ENCODE measurements at places on chromosomes 13 and 19.

DNA sequence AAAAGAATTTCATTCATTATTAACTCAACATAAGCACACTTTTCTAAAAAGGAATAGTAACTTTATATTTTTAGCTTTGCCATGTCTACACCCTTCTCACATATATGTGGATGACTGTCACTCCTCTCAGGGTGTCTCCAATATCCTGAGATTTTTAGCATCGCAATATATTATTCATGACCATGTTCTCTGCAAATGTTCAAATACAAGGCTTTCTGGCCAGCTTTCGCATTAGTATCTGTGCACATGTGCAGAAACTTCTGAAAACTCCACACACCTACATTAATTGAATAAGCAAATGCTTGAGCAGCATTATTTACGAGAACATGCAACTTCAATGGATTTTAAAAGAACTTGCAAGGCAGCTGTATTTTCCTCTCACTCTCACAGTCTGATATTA is 334.8 kb downstream of the PCDH9 start:
- DNase-seq, result no peak

DNA sequence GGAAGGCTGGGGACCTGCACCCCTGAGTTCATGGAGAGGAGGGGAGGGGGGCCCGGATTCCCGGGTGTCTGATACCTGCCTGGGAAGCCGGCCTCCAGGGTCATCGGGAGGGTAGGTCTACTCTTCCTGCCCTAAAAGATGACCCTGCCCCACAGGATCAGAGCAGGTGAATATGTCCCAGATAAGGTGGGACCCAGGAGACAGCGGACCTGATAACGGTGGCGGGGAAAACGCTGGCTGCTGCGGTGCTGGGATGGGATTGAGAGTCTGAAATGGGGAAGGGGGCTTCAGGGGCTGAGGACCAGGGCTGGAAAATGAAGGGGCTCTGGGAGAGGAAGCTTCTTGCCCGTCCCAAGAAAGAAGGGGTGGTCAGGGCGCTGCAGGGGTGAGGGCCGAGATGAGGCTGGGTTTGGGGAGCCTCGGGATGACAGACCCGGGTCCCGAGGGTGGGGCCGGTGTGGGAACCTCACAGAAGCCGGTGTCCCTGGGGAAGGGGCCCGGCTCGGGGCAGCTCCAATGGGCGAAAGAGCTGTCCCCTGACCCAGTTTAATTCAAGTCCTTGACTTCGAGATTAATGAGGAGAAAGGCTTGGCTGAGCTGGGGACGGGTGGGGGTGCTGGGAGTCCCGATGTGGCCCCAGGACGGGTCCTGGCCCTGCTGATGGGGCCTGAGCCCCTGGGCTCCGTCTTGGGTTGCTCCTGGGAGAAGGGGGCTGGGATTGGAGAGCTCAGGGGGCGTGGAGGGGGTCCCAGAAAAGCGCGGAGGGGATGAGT is 823 bp downstream of the TTYH1 start:
- DNase-seq, result no peak

DNA sequence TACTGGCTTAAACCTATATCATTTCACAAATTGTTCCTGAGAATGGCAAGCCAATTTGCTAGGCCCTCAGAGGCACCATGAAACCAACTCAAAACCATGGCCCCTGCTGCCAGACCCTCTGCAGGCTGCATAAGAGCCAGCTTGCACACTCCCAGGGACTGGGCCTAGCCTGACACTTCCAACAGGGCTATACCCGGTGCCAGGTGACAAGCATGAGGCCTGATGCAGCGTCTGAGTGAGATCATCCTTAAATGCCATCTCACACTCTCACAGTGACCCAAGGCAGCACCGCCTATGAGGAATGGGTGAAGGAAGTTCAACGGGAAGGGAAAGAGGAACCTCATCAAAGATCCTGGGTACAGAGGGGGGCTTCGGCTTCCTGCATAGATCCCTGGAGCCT is 65.6 kb downstream of the C13orf42 start:
- no peak for DNase-seq

DNA sequence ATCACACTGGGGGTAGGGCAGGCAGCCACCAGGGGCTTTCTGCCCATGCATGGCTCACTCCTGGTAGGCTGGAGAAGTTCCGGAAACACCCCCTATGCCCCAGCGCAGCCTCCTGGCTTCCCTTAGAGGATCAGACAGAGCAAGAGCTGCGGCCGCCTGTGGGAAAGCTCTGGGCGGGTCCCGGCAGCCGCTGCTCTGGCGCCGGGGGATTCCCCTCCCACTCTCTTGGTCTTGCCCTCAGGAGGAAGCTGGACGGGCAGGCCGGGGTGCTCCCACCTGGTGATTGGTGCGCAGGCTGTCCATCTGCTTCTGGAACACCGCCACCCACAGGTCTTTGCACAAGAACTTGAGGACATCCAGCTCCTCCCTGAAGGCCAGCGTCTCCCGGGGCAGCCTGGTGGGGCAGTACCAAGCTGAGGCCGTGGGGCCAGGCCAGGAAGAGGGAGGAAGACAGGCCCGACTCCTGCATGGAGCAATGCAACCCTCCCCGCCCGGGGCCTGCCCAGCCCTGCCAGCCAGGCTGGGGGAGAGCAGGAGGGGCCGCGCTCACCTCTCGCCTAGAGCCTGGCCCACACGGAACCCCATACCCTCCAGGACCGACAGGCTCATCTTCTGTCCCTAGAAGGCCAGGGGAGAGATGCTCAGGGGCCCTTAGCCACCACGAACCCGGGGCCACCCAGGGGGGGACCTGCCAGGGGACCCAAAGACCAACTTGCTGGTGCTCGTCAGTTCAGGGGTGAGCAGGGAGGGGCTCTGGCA is 4.0 kb upstream of the NKPD1 start:
- DNase-seq, result no peak

DNA sequence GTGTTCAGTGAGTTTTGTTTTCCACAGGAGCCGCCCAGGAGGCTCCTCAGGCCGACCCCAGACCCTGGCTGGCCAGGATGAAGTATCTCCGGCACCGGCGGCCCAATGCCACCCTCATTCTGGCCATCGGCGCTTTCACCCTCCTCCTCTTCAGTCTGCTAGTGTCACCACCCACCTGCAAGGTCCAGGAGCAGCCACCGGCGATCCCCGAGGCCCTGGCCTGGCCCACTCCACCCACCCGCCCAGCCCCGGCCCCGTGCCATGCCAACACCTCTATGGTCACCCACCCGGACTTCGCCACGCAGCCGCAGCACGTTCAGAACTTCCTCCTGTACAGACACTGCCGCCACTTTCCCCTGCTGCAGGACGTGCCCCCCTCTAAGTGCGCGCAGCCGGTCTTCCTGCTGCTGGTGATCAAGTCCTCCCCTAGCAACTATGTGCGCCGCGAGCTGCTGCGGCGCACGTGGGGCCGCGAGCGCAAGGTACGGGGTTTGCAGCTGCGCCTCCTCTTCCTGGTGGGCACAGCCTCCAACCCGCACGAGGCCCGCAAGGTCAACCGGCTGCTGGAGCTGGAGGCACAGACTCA is 12.9 kb downstream of the B3GNT3 start:
- DNase-seq, result no peak

DNA sequence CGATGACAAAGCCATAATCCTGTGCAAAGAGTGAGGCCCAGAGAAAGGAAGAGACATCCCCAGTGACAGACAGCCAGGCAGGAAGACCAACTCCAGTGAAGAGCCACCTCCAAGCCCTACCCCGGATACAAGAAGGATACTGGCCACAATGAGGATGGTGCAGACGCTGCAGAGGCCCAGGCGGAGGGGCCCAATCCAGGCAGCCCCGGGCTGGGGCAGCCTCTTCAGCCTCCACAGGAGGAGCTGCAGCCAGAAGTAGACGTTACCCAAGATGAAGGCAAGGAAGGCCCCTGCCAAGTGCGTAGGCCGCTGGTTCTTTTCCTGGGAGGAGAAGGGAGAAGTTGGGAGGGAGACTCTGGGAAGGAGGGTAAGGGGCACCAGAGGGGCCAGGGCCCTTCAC is 8.5 kb downstream of the TMEM150B start:
- no peak for DNase-seq

- no peak for DNase-seq
Observed at GRCh38 chr13:111121506-111121905, 6.4 kb downstream of the ARHGEF7 start.

- DNase-seq, result no peak
Observed at GRCh38 chr19:4016486-4016885, 8.9 kb downstream of the PIAS4 start.

DNA sequence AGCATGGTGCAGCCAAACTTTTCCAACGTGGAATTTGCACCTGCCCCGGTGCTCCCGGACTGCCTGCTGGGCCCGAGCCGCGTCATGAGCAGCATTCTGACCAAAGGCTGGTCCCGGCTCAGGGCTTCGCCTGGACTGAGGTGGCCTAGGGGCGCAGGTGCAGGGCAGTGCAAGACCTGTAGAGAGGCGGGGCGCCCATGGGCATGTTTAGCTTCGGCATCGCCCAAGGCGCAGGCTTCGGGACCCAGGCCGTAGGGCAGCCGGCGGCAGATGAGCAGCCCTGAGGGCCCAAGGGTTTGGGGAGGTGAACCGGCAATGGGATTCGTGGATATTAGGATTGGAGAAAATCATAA is 23.8 kb downstream of the LRFN3 start:
- no peak for DNase-seq

- DNase-seq, result no peak
Observed at GRCh38 chr19:1004204-1004802, 4.1 kb downstream of the GRIN3B start.

DNA sequence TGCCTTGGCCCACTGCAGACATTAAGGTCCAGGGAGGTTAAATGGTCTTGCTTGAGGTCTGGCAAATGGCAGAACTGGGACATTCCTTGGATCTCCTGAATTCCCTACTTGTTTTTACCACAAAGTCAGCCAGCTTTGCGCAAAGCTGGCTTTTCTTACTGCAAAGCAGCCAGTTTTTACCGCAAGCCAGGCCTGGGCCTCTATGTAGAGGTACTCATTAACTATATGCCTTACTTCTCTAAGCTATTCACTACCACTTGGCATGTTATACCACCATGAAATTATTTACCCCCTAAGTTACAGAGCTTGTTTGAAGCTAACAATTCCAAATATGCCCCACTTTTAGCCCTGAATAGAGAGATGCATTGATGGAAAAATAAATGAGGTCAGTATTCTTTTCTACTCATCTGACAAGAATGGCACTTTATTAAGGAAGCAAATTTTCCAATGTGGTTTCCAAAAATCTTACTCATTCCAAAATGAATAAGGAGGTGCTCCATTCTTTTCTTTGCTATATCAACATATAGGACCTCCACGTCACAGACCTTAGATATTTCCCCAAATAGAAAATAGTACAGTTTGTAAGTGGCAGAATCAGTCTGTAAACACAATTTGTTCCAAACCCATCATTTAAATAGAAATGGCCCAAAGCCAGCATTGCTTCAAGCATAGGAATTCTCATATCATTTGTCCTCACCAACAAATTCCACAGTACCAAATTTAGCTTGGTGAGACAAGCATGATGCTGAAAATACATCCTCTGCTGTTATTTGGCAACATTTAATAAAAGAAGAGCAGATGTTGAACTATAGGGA is 143.9 kb upstream of the TSC22D1 start:
- DNase-seq, result peak; percentile 22

- peak; percentile 81 for DNase-seq
Observed at GRCh38 chr13:113064534-113065405, 40.8 kb upstream of the F7 start.

GRCh38 chr13:19587635-19588300 is 26.4 kb upstream of the TPTE2 start:
- no peak for DNase-seq

GRCh38 chr19:19447536-19448237 is 42.2 kb downstream of the GATAD2A start:
- DNase-seq, result no peak

GRCh38 chr19:12880551-12881171 is 588 bp downstream of the DNASE2 start:
- no peak for DNase-seq

DNA sequence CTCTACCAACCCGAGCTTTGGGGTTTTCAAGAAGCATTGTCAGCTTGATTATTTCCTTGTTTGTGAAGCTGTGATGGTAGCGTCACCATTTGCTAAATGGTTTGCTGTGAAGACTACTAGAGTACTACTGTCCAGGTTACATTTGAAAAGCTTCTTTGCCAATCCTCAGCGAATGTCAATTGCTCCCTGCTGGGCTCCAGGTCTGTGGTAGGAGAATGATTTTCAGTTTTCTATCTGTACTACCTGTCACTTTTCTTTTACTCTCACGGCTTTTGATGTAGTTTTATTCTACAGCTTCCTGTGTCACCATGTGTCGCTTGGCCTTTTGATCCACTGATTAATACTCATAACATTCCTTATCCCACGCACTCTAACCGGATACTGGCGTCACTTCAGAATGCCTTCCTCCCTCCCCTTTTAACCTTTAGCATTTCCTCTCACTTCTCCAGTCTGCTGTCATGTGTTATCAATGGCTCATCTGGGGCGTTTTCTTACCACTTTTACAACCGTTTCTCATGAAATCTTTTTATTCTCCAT is 7.5 kb upstream of the GPR183 start:
- DNase-seq, result no peak

GRCh38 chr13:37503287-37503686 is 95.3 kb downstream of the POSTN start:
- DNase-seq, result no peak

DNA sequence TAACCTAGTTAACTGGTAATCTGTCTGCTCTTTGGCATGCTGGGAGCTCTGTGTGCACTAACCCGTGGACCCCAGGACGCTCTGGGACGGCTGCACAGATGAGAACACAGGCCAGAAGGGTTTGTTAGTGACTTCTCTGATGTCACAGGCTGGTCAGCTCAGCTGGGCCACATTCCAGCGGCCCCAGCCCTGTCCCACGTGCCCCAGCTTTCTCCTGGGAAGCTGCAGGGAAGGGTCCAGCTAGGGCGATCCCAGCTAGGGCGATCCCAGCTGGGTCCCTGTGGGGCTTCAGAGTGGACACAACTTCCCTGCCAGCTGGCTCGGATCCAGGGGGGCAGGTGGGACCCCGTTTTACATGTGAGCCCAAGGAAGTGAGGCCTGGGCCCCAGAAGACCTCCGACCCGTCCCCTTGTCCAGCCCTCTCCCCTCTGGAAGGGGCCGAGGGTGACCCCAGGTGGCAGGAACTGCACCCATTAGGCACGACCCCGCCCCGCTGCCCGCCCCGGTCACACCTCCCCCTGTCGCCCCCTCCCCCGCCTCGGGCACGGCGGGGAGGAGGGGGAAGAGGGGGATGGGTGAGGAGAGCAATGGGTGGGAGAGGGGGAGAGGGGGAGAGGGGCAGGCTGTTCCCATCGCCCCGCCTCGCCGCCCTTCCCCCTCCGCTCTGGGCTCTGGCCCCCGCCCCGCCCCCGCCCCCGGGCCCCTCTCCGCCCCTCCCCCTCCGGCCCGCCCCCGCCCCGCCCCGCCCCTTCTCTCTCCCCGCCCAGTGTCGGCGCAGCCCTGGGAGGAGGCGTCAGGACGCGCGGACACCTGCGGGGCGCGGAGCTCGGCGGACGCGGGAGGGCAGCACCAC is 75.2 kb upstream of the MCF2L start:
- no peak for DNase-seq

- no peak for DNase-seq
Observed at GRCh38 chr19:33777753-33778088, 18.9 kb upstream of the KCTD15 start.
